Left forelimb (tissue), 1 donor: ENCODE measurements at places on chromosomes 3 and 15.

DNA sequence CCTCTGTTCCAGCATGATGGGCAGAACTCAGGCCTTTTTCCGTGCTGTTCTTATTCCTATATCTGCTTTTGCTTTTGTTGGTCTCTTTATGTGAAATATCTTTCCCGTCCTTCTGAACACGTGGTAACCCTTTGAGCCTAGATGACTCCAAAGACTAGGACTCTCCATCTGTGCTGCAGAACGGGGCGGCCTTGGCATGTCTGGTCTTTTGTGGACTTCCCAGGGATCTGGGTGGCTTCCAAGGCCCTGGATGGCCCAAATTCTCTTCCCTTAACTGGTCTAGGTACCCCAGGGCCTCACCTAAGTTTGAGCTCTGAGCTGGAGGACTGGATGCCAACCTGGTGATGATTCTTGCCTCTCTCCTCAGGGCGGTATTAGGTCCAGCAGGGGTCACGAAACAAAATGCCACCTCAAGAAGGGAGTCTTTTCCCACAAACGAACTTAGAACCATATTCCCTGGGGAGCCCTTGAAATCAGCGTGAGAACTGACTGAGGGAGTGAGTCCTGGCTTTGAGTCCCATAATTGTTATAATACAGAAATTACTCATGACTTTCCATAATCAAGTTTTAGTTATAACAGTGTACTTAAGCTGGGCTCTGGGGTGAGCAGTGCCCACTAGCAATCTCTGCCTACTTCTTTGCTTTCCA lies 13.8 kb downstream of the TLNRD1 start:
- no peak for DNase-seq

DNA sequence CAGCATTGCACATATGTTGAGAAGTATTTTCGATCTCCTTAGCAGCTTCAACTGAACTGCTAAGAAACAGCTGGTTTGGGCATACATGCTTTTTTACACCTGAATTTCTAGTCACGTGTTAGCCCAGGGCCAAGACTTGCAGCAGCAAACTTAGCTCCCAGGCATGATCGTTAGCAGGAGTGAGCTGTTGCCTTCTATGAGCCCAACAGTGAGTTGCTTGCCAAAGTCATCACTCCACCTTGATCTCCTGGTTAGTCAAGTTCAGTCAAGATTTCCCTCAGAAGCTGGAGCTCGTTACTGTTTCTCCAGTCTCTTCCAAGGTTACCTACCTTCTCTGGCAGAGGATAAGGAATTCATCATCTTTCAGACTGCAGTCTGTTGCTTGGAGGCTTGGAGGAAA lies 100.4 kb upstream of the SEMA6D start:
- DNase-seq, result no peak

GRCh38 chr15:49709646-49710214 lies 88.9 kb downstream of the DTWD1 start:
- DNase-seq, result no peak

GRCh38 chr3:142151240-142151639 lies 1.9 kb upstream of the TFDP2 start:
- DNase-seq, result no peak

- peak; percentile 97 for DNase-seq
These were observed 31.3 kb upstream of the TCF12 start for GRCh38 chr15:56886932-56887781.
